ENCODE measurements at places on chromosomes 12 and 14. TPM values are rescaled to one million over a fixed set of nuclear protein-coding genes. Genes with fewer than 3 reads are reported as not detected.

DNA sequence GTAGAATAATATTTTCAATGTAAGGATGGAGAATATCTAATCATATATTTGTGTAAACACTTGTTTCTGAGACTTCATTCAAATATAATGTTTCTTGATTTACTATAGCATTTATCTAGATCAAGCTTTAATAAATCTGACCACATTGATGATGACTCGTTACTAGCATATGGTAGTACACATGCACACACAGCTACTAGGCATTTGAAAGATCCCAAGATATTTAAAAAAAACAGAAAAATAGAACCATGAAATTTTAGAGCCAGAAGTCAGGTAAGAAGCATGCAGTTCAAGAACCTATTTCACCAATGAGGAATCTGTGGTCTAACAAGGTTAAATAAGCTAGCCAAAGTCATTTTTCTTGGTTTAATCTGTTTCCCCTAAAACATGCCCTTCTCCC lies 32.0 kb downstream of the DCP1B start:
- no peak for DNase-seq

Gene CHPT1
- 43.8 TPM for total RNA-seq

Gene C12orf60
- not detected for total RNA-seq

DNA sequence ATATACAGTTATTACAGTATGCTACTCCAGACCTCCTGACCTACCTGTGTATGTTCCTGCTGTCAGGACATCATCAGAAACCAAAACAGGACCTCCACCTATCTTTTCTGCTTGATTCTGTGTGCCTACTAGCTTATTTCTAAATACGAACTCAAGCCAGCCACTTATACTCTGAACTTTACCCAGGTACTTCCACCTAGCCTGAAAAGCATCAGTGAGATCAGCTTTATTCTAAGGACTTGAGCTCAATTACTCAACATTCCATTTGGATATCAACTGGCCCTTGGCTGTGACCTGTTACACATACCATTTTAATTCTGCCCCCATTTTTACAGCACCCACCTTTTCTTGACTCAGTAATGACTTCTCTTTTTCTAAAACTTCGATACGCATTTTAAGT lies 29.2 kb downstream of the TRIP11 start:
- DNase-seq, result no peak

Gene KRT79
- 1.7 TPM for total RNA-seq

DNA sequence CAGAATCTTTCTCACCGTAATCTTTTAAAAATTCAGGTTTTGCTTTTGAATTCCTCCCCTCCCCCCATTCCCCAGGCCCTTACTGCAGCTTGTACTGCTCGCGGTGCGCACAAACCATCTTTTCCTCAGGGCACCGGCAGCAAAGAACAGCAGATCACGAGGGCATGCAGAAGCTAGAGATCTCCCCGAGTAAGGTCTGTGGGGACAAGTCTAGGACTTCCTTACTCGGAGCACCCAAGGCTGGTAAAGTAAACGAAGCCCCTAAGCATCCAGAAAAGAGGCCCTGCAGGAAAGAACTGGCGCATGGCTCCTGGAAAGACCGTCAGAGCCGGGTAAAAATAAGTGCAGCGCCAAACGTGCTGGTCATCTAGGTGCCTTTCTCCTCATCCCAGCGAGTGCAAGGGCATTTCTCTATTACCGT lies 727 bp downstream of the LDHB start:
- DNase-seq, result no peak

Gene LMNTD1
- total RNA-seq, result not detected

DNA sequence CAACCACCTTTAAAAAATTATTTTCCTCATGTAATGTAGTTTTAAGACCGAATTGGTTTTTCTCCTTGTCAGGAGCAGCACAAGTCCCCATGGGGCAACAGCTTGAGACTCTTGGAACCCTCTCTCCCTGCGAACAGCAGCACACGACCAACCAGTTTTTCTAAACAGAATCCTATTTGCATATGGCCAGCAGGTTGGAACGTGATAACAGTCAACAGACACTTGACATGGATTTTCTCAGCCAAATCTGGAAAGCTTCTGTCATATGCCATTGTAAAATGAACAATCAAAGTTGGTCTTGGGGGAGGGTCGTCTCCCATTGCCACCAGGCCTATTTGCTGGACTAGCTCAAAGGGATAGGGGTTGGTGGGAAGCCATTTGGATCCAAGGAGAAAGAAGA lies 1915.0 kb upstream of the FLRT2 start:
- no peak for DNase-seq

Gene PPFIA2
- 0.69 TPM for total RNA-seq

DNA sequence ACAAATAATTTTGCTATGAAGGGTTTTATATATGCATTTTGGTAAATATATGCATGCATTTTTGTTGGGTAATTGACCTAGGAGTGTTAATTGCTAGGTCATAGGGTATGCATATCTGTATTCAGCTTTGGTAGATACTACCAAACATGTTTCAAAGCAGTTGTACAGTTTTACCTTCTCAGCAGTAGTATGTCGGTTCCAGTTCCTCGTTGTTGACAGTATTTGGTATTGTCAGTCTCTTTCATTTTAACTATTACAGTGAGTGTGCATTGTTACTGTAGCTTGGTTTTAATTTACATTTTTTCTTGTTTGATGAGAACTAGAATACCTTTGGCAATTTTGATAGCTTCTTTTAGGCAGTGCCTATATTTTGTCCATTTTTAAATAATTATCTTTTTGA lies 98.9 kb downstream of the ARID2 start:
- no peak for DNase-seq

- DNase-seq, result no peak
Measured at GRCh38 chr12:67427336-67427735, 158.2 kb downstream of the CAND1 start.

DNA sequence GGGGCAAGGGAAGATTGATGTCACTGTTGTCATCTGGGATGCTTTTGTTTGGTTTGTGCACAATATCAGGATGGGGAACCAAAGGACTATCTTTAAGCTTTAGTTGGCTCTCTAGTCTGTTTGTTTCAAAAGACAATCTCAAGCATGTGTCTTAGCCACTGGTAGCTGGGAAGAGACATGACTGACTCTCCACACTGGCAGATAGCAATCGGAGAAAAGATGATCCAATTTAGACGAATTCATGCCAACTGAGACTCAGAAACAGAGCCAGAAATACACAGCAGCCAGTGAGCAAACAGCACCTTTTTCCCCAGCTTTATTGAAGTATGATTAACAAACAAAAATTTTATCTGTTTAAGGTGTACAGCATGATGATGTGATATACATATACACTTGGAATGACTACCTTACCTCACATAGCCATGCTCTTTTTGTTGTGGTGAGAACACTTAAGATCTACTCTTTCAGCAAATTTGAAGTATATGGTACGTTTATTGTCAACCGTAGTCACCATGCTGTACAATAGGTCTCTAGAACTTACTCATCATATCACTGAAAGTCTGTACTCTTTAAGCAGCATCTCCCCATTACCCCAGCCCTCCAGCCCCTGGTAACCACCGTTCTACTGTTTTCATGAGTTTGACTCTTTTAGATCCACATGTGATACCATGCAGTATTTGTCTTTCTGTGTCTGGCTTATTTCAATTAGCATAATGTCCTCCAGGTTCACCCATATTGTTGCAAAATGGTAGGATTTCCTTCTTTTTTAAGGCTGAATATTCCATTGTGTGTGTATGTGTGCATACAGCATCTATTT lies 50.6 kb downstream of the DUSP16 start:
- no peak for DNase-seq

DNA sequence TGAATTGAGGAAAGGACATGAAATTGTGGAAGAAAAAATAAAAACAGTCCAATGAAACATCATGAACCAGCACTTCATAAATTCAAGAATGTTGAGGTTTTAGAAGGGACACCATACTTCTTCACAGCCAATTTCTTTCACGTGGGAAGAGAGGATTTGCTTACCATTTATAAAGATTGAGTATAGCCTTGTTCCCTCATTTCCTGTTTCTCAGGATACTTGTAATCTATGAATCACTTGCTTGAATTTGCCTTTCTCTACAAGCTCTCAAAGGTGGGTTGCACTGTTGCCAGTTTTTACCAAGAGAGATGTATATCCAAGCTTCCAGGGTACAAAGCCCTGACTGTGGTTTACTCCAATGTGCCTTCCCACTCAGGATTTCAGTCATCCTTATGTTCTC lies 116.1 kb downstream of the DUSP6 start:
- DNase-seq, result no peak

Gene CMA1
- not detected for total RNA-seq

GRCh38 chr14:81401420-81402122 lies 1.4 kb upstream of the STON2 start:
- no peak for DNase-seq

Gene FOXG1
- total RNA-seq, result not detected

DNA sequence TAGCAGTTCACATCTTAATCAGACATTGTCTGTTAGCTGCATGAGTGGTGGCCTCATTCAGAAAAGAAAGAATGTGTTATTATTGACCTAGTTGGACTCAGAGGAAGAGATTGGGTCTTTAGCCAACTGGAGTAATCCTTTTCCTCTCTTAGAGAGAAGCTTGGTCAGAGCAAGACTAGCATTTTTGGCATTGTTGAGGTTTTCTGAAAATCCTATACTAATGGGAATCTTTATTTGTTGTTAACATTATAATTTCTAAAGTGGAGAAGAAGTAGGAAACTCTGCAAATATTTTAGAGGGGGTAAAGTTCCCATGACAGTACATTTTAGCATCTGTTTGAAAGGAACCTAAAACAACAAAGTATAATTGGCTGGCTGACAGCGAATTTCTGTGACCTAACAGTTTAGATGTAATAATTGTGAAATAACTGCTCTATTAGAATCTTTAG lies 9.7 kb downstream of the TOX4 start:
- DNase-seq, result no peak

DNA sequence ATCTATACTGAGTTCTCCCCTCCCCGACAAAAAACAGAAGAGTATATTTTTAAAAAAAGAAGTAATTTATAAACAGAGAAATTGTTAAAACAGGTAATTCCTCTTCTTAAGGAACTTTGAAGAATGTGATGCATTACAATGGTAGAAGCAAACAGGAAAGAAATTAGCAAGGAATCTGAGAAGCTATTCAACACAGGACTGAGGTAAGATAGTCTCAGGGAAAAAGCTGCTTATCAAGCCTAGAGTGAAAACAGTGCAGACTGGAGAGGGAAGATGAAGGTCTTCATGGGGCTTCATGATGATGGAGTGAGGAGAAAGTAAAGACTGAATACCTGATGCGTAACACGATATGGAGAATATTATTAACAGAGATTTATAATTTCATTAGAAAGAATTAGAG lies 880.0 kb downstream of the SLC16A7 start:
- no peak for DNase-seq

Gene ASIC1
- 1.8 TPM for total RNA-seq

- DNase-seq, result no peak
Measured at GRCh38 chr12:121574025-121574424, 6.8 kb downstream of the KDM2B start.

Gene AKT1
- 107 TPM for total RNA-seq

DNA sequence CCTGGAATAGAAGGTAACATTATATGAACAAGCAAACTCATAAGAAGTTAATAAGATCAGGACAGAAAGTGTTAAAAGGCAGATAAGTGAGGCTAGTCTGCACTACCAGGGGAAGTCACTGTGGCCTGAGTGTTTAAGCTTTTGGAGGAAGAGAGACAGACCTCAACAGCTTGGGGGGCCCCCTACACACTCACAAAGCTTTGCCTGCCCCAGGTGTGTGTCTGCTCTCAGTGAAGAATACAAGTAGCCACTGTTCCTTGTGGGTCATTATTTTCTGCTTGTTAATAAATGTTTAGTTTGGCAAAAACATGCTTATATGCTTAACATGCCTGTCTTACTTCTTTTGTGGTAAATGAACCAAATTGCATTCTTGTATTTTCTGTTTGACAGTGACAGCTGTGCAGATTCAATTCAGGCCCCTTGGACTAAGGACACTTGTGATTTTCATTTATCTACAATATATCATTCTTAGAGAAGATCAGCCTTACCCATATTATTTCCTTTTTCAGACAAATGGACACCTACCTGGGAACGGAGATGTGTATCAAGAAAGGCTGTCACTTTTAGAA lies 50.7 kb upstream of the C12orf71 start:
- no peak for DNase-seq

- no peak for DNase-seq
Measured at GRCh38 chr12:52164624-52165023, 27.2 kb downstream of the KRT80 start.

GRCh38 chr14:95245334-95245733 lies 74.4 kb downstream of the CLMN start:
- DNase-seq, result no peak

DNA sequence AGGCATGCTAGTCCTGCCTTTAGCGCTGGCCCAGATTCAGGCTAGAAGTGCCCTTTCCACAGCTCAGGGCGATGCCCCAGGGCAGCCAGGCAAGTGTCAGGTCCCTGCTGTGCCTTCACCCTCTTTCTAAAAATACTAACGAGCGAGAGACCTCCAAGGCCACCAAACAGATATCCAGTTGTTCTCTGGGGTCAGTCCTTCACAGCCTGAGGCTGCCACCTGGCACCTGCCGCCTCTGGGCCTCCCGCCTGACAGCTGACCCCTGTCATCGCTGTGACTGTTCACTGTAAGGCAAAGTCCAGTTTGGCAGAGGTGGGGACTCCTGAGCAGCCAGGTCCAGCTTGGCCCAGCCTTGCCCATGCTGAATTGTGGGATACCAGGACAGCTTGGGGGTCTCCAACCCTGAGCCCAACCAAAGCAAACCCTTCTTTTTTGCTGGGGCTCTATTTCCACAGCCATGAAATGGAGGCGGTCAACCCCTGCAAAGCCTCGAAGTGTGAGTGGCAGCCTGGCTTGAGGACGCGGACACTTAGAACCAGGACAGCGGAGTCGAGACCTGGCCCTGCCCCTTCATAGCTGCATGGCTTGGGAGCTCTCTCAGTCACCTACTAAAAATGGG lies 79.9 kb downstream of the NINJ2 start:
- DNase-seq, result no peak

- no peak for DNase-seq
Measured at GRCh38 chr12:131783915-131784541, 44.2 kb upstream of the MMP17 start.

DNA sequence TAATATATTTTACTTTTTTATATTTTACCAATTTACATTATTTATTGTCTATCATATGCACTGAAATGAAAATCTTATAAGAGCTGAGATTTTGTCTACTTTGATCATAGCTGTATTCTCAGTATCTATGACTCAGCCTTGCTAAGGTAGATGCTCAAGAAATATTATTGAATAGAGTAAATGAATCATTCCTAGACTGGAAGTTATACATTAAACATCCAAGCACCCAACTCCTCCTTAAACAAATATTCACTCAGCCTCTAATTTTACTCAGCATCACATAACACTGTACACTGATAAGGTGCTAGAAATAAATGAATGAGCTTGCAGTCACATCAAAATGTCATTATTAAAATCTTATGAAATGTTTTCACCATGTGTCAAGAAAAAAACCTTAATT lies 1424.9 kb downstream of the LRFN5 start:
- no peak for DNase-seq

Gene SCN8A
- 1.4 TPM for total RNA-seq

GRCh38 chr12:91833780-91834359 lies 311.8 kb downstream of the BTG1 start:
- no peak for DNase-seq

GRCh38 chr12:96441816-96442215 lies 41.6 kb upstream of the CDK17 start:
- no peak for DNase-seq

Gene INSM2
- 0.13 TPM for total RNA-seq

GRCh38 chr12:122322501-122322900 lies 56.2 kb upstream of the VPS33A start:
- DNase-seq, result no peak

Gene DNAJC22
- 3.0 TPM for total RNA-seq
